ENCODE measurements at places on chromosomes 1 and 21.

DNA sequence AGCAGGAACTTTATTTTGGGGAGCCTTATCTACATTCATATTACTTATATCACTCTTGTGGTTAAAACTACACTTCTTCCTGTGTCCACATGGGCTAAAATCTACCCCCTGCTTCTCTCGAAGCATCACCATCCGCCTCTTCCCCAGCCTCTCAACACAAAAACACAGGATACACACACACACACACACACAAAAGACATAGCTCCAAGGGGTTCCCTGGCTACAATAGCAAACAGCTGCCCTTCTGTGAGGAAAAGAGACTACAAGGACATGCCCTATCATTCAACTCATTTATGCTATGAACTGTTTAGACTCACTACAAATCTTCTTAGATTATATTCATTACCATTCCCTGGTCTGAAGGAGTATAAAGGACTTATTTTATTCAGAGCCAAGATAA lies 155.0 kb downstream of the PIGK start:
- no peak for DNase-seq

DNA sequence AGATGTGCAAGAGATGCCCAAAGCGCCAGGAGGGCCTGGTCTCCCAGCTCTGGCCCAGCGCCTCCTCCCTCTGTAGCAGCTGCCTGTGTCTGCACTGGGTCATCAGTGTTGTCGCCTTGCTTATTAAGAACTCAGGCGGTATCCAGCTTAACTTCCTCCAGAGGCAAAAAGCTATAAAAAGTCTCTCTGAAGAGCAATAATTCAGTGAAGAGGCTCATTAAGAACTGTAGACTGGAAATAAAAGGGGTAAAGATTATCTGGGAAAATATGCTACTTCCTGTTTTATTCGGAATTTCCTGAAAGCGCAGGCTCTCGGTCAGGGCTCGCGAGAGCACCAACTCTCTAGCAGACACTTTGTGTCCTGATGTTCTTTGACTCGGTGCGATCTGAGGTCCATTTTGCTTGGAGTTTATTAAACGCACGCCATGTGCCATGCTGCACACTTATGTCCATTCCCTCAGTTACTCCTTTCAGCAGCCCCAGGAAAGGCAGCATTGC lies 70.4 kb downstream of the MRPS6 start:
- DNase-seq: no peak

DNA sequence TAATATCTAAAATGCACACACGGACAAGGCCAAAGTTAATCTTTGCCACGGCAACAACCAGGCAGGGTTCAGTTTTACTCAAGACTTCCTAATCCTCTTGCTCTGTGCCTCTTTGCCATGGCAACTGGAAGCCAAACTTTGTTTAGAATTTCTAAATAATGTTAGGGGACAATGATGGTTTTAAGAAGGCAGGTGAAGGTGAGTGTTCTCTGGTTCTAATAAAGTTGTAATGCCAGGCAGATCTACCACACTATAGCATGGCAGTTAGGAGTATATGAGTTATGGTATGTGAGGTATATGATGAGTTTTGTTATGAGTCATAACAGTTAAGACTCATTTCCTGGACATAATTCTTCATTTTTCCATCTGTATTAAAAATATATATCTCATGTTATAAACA lies 2.7 kb downstream of the PTPRC start:
- no peak for DNase-seq

DNA sequence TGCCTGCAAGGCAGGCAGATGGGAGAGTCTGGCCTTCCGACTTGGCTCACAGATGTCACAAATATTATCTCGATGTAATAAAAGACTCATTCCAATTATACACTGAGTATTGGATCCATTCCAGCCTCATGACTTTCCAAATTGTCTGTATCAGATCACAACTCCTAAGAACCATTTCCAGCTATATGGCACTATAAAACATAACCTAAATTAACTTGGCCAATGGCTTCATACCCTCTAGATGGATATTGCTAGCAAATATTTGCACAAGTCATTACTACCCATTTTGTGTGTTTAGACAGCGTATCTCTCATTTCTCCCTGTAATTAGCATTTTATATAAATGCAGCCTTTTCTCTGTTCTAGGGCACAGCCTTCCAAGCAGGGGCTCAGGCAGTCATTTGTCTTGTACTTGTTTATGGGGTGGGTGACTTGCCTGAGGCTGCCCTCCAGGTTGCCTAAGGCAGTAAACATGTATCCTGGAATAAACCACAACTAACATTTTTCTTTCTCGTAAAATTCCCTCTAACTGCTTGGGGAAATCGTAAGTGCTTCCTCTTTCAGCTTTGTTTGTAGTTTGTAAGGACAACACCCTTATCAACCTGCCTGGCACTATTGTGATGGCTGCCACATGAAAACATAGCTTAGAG lies 70.6 kb upstream of the KCNJ6 start:
- no peak for DNase-seq

DNA sequence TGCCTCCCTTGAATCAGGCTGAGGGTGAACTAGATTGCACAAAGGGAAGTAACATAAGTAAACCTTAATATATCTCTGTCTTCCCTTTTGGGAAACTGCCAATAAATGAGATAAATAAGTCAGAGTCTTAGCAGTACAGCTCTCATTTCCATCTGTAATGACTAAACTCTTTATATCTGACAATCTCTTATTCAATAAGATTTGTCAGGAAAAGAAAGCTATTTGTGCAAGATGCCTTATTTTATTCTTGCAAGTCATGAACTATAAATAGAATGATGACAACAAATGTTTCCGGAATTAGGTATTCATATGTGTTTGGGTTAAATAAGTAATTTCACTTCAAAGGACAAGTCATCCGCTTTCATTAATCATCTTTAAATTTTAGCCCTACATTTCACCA lies 229.2 kb downstream of the PTGER3 start:
- DNase-seq: no peak

DNA sequence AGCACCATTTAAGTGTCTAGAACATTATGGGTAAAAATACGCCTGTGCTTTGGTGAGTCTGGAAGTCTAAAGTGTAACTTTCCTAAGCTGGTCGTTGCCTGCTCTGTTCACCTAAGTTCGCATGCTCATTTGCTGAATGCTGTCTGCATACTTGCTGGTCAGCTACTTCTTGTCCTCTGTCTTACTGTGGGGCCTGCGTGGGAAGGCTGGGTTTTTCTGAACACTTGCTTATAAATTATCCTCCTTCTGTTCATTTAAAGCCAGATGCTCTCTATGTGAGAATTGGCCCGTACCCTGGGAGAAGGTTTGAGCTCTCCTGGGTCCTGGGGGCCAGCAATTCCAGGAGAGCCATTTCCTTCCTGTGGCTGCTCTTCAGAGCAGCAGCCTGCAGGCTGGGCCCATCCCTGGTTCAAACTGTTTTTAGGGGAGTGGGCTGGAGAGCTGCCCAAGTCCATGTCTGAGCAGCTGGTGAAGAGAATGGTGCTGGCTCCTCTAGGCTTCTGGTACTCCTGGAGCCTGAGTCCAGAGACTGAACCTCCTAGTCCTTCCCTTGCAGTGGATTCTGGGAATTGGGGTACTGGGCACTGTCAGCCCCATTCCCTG lies 75.7 kb downstream of the GALNT2 start:
- no peak for DNase-seq

DNA sequence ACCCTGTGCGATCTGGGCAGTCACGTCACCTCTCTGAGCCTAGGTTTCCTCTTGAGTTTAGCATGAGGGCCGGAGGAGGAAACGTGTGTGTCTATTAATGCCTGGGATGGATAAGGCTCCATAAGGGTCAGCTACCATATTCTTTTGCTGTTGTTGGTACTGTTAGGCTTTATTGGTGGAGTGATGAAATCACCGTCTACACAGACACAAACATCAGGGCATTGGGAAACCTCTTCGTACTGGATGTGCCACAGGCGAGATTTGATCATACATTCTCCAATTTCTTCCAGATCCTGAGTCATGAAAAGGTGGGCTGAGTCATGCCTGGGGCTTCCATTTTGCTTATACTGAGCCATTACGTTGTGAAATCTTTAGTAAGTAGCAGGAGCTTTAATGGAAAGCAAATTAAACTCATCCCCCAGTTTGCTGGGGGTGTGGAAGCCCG lies 24.9 kb upstream of the GRHL3 start:
- no peak for DNase-seq

- no peak for DNase-seq
Observed at GRCh38 chr1:202164271-202165037, 4.1 kb upstream of the PTPN7 start.

DNA sequence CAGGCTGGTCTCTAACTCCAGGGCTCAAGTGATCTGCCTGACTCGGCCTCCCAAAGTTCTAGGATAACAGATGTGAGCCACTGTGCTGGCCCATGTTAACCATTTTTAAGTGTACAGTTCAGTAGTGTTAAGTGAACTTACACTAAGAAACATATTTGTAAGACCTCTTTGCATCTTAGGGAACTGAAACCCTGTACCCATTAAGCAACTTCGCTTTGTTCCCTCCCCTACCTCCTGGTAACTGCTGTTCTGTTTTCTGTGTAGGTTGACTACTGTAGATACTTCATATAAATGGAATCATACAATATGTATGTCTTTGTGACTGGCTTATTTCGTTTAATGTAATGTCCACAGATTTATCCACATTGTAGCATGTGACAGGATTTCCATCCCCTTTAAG lies 11.0 kb downstream of the NUDC start:
- DNase-seq: no peak

- no peak for DNase-seq
Observed at GRCh38 chr1:31142406-31142805, 76.9 kb upstream of the PUM1 start.

Data from putamen (tissue), 1 donor.